ENCODE measurements at places on chromosomes 12 and 14.

DNA sequence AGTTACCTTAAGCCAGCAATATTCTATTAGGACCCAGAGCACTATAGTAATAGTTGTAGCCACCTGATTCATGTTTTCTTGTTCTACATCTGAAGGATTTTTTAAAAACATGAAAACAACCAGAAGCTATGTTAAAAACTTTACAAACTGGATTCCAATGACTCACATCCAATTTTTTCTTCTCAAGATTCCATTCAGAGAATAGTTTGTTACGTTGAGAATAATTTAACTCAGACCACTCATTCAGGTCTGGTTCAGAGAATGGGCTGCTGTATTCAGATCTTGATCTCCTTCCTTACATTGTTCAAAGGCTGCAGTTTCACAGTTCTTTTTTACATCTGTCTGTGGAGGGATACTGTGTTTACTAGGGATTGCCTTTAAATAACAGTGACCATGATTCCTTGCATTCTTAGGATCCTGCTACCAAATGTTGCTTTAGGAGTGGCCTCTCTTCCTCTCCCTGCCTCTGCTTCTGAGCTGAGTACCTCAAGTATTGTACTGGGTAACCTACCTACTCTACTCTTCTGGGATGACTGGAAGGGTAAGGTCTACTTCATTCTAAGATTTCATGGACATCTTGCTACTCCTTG lies 448.0 kb upstream of the FBXO33 start:
- DNase-seq, result no peak

DNA sequence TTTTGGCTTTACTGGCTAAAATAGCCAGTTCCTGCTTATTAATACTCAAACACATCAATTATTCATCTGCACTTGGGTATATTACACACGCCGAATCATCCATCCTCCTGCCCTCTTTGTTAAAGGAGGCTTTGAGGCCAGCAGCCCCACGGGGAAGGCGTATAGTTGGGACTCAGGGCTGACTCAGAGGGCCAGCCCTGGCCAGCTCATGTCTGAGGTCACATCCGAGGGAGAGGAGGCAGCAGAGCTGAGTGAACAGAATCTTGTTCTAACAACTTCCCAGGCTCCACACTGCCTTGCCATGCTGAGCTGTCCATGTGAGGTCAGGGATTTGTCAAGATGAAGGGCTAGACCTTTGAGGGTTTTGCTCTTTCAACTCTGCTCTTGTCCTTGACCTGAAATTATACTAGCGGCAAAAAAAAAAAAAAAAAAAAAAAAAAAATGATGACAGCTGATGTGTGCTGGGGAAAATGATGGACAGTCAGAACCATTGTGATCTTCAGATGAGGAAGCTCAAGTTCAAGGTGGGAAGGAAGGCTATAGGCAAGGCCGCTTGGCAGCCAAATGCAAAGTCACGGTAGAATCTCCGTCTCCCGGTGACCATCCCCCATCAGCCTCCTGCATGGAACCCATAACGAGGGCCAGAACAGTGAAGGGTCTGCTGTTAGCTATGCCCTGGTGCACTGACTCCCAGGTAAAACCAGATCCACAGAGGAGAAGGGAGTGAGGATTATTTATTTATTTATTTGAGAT lies 12.5 kb upstream of the MARK3 start:
- DNase-seq, result peak; percentile 89

DNA sequence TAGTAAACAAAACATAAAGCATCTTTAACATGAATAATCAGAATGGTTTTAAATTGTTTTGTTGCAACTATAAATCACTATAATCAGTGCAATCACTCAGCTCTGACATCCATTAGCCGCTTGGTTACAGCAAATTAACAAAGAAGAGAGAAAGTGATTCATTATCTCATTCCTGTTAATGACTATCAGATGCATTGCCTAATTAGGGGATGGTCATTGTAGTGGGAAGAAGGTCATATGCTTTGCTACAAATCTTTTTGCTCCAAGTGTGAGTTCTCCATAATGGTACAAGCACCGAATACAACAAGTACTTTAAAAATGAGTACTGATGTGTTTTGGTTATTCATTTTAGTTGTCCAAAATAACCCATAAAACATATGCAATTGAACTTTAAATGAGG lies 272.0 kb downstream of the AKAP6 start:
- DNase-seq, result no peak

DNA sequence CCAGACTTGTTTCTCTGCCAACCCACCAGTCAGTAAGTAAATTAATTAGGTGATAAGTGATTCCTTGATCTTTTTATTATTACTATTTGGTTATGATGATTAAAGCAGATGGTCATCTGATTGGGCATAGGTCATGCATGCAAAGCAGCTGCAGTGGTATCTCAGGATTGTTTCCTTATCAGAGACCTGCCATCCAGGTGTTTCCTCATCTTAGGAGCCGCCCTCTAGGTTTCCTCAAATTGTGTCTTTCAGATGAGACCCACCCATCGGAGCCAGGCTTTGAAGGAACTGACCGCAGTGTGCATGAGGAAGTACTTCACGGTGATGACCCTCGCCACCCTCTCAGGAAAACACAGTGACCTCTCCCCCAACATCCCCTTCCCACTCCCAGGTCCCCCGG lies 63.3 kb downstream of the ZFP36L1 start:
- no peak for DNase-seq

DNA sequence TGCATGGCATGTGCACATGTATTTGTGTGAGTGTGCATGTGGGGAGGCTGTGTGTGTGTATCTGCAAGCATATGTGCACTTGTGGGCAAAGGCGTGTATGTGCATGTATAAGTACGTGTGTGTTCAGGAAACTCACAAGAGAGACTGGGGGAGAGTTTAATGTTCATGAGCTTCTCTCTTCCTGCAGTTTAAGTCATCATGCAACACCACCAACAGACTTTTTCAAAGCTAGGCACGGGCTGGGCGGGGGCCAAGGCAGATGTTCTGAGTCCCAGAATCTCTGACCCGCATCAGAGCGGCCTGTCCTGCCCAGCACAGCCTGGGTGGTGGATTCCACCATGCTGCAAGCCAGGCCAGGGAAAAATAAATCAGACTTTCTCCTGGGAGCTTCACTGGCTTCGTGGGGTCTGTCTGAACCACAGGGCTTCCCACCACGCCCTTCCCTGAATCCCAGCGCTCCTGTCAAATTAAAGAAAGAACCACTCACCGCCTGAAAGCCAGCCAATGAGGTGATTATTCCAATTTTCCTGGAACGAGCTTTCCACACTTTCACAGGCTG lies 75.7 kb downstream of the PITPNM2 start:
- no peak for DNase-seq

- DNase-seq, result no peak
Observed at GRCh38 chr14:72679536-72680151, 214.3 kb downstream of the DPF3 start.

DNA sequence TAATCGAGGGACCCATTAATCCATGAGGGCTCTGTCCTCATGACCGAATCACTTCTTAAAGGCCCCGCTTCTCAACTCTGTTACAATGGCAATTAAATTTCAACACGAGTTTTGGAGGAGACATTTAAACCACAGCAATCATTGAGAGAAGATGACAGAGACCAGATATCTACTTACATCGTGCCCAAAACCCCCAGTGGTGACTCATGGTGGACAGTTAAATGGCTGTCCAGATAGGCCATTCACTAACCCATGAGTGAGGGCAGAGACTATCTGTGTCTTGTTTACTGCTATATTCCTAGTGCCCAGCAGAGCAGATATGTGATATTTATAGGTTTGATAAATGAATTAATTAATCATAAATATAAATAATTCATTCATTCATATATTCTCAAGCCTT lies 20.0 kb upstream of the FLVCR2 start:
- DNase-seq, result no peak

DNA sequence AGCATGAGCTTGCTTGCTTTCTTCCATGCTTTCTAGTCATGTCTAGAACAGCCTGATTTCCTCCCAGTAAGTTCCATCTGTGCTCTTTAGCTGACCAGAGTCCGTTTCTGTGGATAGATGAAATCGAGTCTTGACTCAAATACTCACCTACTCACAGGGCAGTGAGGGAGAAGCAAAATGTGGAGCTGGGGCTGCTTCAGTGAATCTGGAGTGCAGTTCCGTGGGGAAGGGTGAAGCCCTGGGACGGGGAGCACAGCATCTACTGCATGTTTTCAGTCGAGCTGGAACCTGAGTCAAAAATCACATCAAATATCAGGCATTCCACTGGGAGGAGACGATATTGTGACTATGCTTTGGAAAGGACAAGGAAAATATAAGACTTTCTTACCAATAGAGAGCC lies 70.3 kb upstream of the PRMT8 start:
- no peak for DNase-seq

DNA sequence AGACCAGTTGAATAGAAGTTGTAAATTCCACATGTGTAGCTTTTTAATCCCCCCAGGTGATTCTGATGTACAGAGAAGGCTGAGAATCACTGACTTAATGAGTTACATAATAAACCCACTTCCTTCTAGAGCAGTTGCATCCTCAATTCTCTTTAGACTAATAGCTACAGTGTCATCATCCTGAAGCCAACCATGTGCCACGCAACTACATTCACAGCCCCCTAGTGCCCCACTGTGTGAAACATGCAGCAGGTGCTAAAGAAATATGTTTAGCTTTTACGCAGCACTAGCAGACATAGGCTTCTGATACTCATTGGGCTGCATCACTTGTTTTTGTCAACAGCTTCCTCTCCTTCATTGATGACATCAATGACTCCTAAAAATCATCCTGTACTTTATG lies 1168.3 kb downstream of the BCL11B start:
- DNase-seq, result no peak

GRCh38 chr14:74257078-74257940 lies 18.1 kb downstream of the VSX2 start:
- DNase-seq, result no peak

DNA sequence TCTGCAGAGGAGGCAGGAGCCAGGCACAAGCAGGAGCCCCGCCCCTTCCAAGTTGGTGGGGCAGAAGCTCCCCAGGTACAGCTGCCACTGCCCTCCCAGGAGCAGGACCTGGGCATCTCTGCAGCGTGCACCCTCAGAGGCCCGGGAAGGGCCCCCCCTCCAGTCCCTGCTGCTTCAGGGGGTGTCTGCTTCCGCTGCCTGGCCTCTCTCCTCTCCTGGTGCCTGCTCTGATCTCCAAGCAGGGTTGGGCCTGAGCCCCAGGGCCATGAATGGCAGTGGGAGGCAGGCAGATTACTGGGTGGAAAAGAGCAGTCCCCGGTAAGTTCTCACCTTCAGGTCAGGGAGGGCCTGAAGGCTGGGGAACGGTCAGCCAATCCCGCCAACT lies 35.0 kb downstream of the KRT76 start:
- no peak for DNase-seq

- DNase-seq, result peak; percentile 63
Observed at GRCh38 chr12:92608151-92609091, 94.4 kb upstream of the PLEKHG7 start.

- no peak for DNase-seq
Observed at GRCh38 chr12:4961311-4961710, 51.6 kb downstream of the KCNA1 start.

DNA sequence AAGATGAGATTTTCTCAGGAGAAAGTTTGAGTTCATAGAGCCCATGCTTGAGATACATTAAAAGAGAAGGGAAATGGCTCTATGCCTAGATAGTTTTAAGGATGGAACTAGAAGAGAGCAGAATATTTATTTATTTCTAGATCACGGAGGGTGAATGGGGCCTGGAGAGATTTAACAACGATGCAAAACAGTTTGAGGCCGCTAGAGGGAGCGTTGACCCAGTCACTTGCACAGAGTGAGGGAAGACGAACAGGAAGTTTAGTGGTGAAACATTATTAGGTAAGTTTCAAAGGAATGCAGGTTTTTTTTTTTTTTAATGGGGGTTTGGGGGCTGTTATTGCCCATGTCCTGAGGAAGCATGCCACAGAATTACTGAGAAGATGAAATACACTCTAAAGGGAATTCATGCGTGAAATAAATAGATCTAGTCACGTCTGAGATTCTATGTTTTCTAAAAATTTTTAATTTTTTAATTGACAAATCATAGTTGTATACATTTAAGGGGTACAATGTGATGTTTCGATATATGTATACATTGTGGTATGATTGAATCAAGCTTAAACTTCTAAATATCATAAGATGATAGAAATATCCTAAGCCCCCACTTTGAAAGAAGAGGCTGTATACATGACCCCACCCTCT lies 14.8 kb upstream of the PPP1R1A start:
- peak; percentile 68 for DNase-seq

GRCh38 chr14:66224492-66225178 lies 261.5 kb upstream of the CCDC196 start:
- no peak for DNase-seq

DNA sequence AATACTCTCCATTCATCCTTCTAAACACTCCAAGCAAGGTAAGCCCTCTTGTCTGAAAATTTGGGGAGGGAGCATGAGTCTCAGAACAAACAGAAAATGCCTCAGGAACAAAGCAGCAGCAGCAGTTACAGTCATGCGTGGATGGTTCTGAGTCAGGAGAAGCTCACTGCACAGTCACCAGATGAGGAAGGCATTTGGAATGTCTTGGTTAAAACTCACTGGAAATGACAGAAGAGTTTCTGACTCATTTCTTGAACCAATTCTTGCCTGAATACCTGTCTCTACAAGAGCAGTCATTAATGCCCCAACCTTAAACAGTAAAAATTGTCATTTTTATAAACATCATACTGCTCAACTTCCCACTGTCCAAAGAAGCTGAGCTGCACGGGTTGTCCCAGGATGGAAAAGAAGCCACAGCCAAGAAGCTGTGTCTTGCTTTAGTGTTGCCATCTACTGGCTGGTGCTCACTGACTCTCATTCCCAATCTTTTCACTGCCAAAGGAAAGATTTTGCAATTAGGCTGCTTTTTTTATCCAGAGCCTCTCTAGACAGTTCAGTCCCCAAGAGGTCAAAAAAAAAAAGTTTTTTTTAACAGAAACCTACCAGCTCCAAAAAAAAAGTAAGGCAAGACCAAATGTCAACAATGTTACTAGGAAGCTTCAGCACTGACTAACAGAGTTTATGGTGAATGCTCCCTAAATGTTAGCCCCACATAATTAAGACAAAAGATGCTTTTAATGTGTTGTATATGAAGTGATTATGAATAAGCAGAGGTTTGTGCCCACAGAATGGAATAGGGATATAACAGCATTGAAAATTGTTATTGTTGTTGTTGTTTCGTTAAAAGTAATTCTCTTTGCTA lies 40.4 kb downstream of the KICS2 start:
- DNase-seq, result peak; percentile 95

- DNase-seq, result peak; percentile 7
Observed at GRCh38 chr14:77375973-77376770, 722 bp downstream of the TMED8 start.

DNA sequence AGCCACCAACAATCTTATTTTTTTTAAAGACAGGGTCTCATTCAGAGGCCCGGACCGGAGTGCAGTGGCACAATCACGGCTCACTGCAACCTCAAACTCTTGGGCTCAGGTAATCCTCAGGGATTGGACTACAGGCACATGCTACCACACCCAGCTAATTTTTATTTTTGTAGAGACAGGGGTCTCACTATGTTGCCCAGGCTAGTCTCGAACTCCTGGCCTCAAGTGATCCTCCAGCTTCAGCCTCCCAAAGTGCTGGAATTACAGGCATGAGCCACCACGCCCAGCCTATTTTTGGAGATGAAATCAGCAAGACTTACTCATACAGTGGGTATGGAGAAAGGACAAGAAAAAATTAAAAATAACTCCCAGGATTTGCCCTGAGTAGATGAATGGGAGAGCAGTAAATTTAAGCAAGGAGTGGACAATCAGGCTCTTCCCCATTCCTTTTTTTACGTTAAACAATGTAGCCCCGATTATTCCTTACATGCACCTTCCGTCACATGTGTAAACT lies 13.2 kb downstream of the FMNL3 start:
- peak; percentile 42 for DNase-seq
